ENCODE measurements at places on chromosomes 2 and 18.

DNA sequence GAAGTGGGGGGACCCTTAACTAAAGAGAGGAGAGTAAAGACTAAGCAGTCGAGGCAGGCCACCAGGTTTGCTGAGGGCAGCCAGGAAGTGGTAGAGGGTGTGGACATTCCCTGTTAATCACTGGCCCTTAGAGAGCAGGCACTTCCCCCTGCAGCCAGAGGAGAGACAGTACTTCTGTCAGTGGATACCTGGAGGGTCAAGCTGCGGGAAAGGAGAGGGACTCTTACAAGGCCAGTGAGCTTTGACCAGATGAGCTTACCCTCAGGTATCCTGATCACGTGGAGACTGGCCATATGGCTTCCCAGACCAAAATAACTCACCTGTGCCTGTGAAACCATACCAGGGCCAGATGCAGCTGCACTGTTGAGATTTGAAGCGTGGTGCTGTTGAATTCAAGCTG, 28.6 kb downstream of the ITGA6 start:
- DNase-seq: no peak

- no peak for DNase-seq
Observed at GRCh38 chr2:105368759-105369408, 30.0 kb downstream of the FHL2 start.

DNA sequence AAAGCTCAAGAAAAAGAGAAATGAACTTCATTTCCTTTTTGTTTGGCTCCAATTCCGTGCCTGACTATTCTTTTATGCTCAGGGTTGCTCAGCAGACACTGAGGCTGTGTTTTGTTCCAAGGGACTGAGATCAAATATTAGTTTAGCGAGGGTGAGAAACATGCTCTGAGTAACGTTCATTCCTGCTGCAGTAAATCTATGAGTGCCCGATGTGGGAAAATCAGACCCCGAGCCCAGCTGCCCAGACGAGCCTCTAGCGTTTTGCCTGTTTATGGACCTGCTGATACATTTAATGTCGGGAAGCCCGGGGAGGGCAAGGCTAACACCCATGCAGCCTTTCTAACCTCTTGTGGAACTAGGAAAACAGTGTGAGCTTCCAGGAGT, 119.2 kb downstream of the VAPA start:
- DNase-seq: no peak

DNA sequence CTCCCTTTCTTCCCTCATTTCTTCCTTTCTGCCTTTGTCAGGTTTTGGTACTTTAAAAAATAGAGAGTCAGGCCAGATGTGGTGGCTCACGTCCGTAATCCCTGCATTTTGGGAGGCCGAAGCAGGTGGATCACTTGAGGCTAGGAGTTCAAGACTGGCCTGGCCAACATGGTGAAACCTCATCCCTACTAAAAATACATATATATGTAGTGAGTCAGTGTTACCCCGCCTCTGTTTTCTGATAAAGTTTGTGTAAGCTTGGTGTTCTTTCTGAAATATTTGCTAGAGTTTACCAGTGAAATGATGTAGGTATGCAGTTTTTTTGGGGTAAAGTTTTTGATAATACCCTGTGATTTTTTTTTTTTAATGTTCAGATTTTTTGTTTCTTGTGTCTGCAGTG, 58.8 kb downstream of the DGKD start:
- no peak for DNase-seq

- DNase-seq: no peak
Observed at GRCh38 chr2:223641082-223641481, 38.9 kb upstream of the SCG2 start.

GRCh38 chr2:221850076-221850475, 278.0 kb upstream of the EPHA4 start:
- no peak for DNase-seq

DNA sequence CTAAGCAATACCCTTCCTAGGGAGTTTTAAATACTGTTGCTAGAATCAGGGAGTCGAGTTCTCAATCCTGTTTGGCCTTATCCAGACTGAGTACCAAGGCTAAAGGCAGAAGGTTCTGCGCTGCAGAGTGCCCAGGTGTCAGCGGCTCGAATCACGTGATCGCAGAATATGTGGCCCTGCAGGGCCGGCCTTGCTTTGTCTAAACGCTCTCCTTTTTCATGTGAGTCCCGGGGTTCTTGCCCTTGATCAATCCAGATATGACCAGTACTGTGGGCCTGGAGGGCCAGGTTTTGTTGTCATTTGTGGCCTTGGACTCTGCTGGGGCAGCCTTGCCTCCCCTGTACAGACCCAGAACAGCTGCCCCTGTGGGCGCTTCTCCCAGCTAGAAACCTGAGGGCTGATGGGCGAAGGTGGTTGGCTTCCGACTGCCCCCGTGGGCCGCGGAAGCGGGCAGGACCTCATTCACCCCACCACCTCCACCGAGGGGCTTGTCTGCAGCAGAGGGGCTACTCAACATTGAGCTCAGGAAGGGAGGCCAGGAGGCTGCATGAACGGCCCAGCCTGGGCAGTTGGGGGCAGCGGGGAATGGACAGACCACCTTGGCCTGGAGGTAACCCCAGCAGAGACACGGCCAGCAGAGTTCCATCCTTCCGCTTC, 225.0 kb downstream of the ALPK2 start:
- no peak for DNase-seq

GRCh38 chr2:224378701-224379097, 23.2 kb downstream of the FAM124B start:
- DNase-seq: no peak

GRCh38 chr2:205574001-205574400, 108.3 kb upstream of the NRP2 start:
- DNase-seq: no peak

- no peak for DNase-seq
Observed at GRCh38 chr2:71935262-71935848, 212.3 kb downstream of the CYP26B1 start.

DNA sequence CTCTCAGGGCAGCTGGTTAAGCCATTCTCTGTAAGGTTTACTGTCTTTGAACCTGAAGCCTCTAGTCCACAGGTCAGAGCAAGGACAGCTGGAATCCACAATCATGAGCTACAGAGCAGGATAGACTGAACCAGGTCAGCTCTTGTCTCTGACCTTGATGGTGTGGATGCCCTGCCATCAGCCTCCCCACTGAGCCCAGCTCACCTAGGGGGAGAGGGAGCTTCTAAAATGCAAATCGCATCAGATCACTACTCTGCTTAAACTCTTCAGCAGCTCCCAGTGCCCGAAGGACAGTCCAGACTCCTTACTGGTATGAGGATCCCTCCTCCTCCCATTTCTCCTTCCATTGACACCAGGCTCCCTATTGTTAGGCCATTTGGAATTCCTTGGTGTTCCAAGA, 255.3 kb upstream of the CCDC68 start:
- no peak for DNase-seq

- DNase-seq: no peak
Observed at GRCh38 chr2:62968668-62969067, 82.0 kb upstream of the OTX1 start.

- no peak for DNase-seq
Observed at GRCh38 chr2:48770181-48770580, 14.7 kb upstream of the LHCGR start.

- no peak for DNase-seq
Observed at GRCh38 chr2:48883661-48884060, 128.1 kb upstream of the LHCGR start.

GRCh38 chr2:3173031-3173430, 204.6 kb downstream of the EIPR1 start:
- DNase-seq: no peak

DNA sequence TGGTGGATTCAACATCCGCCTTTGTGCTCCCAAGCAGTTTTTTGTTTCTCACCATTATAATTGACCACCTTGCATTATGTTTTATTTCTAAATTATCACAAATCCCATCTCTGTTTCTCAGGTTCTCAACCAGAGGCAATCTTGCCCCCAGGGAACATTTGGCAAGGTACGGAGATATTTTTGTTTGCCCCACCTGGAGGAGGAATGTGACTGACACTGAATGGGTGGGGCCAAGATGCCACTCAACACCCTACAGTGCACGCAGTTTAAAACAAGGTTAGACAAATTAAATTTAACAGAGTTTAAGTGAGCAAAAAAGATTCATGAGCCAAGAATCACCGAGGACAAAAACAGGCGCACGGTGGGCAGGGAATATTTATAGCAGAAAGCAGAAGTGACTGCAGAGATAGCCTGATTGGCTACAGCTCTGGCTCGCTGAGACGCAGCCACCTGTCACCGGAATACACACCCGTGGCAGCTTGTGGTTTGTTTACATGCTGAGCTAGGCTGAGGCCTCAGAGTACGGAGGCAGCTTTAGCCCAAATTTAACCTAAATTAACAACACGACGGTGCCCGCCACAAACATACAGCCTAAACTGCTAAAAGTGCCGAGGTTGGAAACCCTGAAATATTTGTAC, 150.0 kb upstream of the ALKAL2 start:
- no peak for DNase-seq

GRCh38 chr18:35117951-35118411, 76.8 kb downstream of the MAPRE2 start:
- no peak for DNase-seq

DNA sequence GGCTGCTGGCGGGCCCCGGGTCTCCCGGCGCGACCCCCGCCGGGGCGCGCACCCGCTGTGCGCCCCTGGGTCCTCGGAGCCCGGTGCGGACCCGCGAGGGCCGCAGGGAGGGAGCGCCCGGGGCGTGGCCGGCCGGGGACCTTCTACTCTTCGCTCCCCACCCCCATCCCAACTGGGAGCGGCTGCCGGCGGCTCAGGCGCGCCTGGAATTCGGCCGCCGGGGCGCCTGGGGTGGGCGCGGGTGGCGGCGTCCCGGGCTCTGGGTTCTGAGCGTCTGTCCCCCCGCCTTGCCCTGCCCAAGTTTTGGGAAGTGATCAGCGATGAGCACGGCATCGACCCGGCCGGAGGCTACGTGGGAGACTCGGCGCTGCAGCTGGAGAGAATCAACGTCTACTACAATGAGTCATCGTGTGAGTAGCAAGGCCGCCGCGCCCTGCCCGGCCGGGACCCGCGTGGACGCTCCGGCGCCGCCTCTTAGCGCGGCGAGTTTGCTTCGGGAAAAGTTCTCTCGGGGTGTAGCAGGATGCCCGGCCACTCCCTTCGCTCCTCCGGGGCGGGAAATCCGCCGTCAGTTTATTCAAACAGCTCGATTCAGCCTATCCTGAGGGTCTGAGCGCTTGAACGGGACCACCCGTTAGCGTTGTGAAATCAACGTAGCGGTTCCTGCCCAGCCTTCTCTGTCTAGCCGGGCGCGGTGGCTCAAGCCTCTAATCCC, 502 bp downstream of the TUBB6 start:
- DNase-seq: peak; percentile 57

DNA sequence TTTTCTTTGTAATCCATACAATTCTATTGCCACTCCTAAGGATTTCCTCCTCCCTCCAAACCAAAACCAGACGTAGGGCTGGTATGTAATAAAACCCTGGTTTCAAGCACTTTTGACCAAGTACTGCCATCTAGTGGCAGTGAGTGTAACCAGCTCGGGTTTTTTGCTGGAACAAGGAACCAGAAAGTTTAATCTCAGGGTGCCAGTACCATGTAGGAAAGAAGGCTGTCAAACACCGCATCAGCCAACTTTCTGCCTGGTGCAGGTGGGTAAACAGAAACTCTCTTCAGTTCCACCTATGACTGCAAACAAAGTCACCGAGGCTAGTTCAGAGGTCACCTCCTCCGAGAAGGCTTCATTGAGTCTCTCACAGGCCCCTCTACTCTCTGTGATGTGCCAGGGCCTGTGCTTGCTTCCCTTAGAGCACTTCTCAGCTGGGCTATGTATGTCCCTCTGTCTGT, 10.2 kb upstream of the THNSL2 start:
- DNase-seq: no peak

Data from activated B cell treated with CpG ODN at 0.5 μM for 24 hours (primary cell).